ENCODE measurements at places on chromosomes 3 and 15. TPM values are rescaled to one million over a fixed set of nuclear protein-coding genes. Genes with fewer than 3 reads are reported as not detected.
A peak's percentile ranks its signal among the peaks of the same experiment; 100 is the strongest.

DNA sequence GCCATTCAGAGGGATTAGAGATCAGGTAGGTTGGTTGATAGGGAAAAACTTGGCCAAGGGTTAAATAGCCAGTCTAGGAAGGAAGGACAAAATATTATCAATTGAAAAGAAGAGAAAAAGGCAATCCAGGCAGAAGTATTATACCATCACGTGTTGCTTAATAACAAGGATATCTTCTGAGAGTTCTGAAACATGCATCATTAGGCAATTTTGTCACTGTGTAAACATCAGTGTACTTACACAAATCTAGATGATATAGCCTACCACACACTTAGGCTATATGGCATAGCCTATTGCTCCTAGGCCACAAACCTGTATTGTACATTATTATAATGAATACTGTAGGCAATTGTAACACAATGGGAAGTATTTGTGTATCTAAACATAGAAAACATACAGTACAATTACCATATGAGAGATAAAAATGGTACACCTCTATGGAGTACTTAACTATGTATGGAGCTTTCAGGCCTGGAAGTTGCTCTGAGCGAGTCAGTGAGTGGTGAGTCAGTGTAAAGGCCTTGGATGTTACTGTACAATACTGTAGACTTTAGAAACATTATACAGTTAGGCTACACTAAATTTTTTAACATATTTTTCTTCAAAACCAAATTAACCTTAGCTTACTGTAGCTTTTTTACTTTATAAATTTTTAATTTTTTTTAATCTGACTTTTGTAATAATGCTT is 2.7 kb downstream of the TEX55 start:
- H3K4me1 ChIP-seq = no peaks in the 10 kb centered on the region
- H3K27me3 ChIP-seq = no peaks in the 10 kb centered on the region
- no peaks in the 10 kb centered on the region for H3K36me3 ChIP-seq
- no peak for DNase-seq
- H3K27ac ChIP-seq = no peak overlapping the region

The RAB7A gene
- 125 TPM for total RNA-seq

DNA sequence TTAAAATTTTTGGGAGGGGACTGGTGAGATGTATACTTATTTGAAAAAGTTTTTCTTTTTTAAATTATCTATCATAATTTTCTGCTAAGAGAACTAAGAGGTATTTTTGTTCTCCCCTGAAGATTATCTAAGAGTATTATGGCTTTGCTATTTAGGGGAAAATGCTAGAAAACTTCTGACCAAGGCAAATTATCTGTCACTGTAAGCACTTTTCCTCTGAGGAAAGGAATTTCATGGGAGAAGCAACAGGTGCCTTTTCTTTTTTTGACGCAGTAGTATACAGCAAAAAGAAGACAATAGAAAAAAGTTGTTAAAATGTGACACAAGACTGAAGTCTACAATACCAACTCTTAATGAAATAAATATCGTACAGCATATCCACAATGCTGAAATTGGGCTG is 201.6 kb upstream of the NANOGP8 start:
- no peaks in the 10 kb centered on the region for H3K27me3 ChIP-seq
- no peak overlapping the region for H3K4me3 ChIP-seq
- DNase-seq = no peak
- H3K27ac ChIP-seq = no peak overlapping the region

GRCh38 chr3:30516238-30516637 is 90.2 kb upstream of the TGFBR2 start:
- H3K27me3 ChIP-seq = no peaks in the 10 kb centered on the region
- H3K36me3 ChIP-seq = no peaks in the 10 kb centered on the region
- no peak overlapping the region for H3K27ac ChIP-seq
- no peaks in the 10 kb centered on the region for H3K4me1 ChIP-seq
- DNase-seq = peak; percentile 25
- no peak overlapping the region for H3K4me3 ChIP-seq

GRCh38 chr3:140199743-140200142 is 264.8 kb downstream of the CLSTN2 start:
- peaks cover 3% of the 10 kb centered on the region for H3K27me3 ChIP-seq
- DNase-seq = no peak
- no peak overlapping the region for H3K4me3 ChIP-seq
- no peaks in the 10 kb centered on the region for H3K36me3 ChIP-seq

The KIF7 gene
- 10.3 TPM for total RNA-seq

The SLC24A5 gene
- total RNA-seq = not detected

The SLC38A3 gene
- total RNA-seq = 0.41 TPM

The SLC22A13 gene
- 1.6 TPM for total RNA-seq

- no peaks in the 10 kb centered on the region for H3K36me3 ChIP-seq
- H3K4me1 ChIP-seq = peaks cover 2% of the 10 kb centered on the region
- H3K4me3 ChIP-seq = no peak overlapping the region
- H3K27me3 ChIP-seq = no peaks in the 10 kb centered on the region
- no peak for DNase-seq
Observed at GRCh38 chr15:39131609-39132008, 449.3 kb upstream of the THBS1 start.

The IL17RD gene
- 8.3 TPM for total RNA-seq

The DENND6A gene
- 19.4 TPM for total RNA-seq

DNA sequence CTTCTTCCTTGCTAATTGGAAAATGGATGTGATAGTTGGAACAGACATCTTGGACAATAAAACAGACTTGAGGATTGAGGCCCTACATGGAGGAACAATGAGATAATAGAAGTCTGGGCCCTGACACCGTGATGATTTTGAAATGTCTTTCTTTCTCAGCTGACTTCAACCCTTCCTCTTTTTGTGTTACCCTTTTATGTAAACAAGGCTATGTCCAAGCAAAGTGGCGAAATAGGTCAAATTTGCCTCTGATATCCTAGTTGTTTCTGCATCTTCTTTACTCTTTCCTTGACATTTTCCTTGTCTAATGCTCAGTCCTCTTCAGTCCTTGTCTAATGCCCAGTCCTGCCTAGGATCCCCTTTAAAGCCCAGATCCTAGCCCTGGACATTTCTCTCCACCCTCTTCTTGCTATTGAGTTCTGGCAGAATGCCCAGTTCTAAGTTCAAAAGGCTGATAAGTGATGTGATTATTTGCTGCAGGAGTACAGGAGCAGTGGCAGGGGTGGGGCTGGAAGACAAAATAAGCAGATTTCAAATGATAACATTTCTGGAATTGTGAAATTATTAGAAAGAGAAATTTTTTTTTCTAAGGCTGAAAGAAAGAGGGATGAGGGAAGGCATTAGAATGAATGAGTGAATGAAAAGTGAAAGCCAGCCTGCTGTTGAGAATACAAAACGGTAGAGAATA is 6.5 kb upstream of the VPS8 start:
- H3K36me3 ChIP-seq = no peaks in the 10 kb centered on the region
- H3K4me1 ChIP-seq = no peaks in the 10 kb centered on the region
- no peak for DNase-seq
- no peak overlapping the region for H3K4me3 ChIP-seq
- H3K27ac ChIP-seq = no peak overlapping the region

DNA sequence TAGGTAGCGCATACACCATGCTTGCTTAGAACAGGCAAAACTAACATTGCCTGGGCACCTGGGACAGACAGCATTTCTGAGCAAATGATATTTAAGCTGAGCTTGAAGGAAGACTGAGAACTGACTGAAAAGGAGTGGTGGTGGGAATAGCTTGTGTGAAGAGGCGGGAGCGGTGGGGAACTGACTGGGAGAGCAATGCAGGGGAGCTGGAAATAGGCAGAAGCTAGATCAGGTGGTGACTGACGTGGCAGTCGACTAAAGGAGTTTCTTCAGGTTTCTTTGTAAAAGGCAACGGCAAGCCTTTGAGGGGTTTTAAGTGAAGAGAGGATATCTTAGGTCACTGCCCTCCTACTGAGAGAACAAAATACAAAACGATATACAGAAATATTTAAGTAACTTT is 61.8 kb downstream of the NEO1 start:
- no peaks in the 10 kb centered on the region for H3K27me3 ChIP-seq
- H3K4me3 ChIP-seq = no peak overlapping the region
- no peaks in the 10 kb centered on the region for H3K4me1 ChIP-seq
- no peak for DNase-seq
- no peaks in the 10 kb centered on the region for H3K36me3 ChIP-seq
- H3K27ac ChIP-seq = no peak overlapping the region

- H3K27me3 ChIP-seq = no peaks in the 10 kb centered on the region
- H3K36me3 ChIP-seq = no peaks in the 10 kb centered on the region
- H3K4me1 ChIP-seq = no peaks in the 10 kb centered on the region
- H3K27ac ChIP-seq = no peak overlapping the region
- no peak overlapping the region for H3K4me3 ChIP-seq
Observed at GRCh38 chr3:99620077-99620767, 18.2 kb upstream of the COL8A1 start.

The ARGFX gene
- total RNA-seq = not detected

The CIAO2A gene
- 133 TPM for total RNA-seq

DNA sequence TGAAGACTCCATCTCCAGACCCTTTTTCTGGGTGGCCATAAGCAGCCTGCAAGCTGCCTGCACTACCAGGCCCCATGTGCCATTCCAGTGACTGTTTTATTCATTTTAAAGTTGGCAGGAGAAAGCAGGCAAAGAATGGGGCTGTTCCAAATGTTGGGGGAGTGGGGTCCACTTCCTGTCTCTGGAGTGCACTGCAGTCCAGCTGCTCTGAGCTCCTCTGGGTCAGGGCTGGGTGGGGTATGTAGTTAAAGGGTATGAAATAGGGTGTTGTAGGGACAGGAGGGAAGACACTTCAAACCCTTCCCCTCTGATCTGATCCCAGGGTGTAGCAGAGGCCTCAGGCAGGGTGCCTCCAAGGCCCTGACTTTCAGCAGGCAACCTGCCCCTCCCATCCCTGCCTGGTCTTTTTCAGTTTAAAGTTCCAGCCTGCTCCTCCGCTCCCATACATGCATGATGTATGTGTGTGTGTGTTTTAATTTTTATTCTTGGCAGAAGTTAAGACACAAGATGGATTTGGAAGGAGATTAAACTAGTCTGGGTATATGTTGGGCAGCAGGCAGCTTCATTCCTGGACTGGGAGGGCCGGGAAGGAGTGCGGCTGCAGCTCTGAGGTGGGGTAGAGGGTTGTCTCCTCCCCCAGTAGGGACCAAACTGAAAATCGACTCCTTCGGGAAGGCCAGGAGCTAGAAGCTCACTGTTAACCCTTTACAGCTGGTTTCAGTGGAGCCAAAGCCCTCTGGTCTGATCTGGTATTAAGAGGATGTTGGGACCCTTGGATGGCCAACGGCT is 17.3 kb downstream of the BOC start:
- no peak overlapping the region for H3K4me3 ChIP-seq
- no peak for DNase-seq
- no peaks in the 10 kb centered on the region for H3K27me3 ChIP-seq
- H3K4me1 ChIP-seq = peaks cover 3% of the 10 kb centered on the region
- H3K36me3 ChIP-seq = no peaks in the 10 kb centered on the region
- no peak overlapping the region for H3K27ac ChIP-seq

The CLRN1 gene
- total RNA-seq = 0.23 TPM

The FANCD2OS gene
- 2.3 TPM for total RNA-seq

The CPNE9 gene
- not detected for total RNA-seq

GRCh38 chr3:195270079-195270816 is 711 bp downstream of the XXYLT1 start:
- no peak for DNase-seq
- no peaks in the 10 kb centered on the region for H3K27me3 ChIP-seq
- H3K4me1 ChIP-seq = peaks cover 6% of the 10 kb centered on the region
- H3K36me3 ChIP-seq = no peaks in the 10 kb centered on the region

The GOLGA8T gene
- not detected for total RNA-seq

DNA sequence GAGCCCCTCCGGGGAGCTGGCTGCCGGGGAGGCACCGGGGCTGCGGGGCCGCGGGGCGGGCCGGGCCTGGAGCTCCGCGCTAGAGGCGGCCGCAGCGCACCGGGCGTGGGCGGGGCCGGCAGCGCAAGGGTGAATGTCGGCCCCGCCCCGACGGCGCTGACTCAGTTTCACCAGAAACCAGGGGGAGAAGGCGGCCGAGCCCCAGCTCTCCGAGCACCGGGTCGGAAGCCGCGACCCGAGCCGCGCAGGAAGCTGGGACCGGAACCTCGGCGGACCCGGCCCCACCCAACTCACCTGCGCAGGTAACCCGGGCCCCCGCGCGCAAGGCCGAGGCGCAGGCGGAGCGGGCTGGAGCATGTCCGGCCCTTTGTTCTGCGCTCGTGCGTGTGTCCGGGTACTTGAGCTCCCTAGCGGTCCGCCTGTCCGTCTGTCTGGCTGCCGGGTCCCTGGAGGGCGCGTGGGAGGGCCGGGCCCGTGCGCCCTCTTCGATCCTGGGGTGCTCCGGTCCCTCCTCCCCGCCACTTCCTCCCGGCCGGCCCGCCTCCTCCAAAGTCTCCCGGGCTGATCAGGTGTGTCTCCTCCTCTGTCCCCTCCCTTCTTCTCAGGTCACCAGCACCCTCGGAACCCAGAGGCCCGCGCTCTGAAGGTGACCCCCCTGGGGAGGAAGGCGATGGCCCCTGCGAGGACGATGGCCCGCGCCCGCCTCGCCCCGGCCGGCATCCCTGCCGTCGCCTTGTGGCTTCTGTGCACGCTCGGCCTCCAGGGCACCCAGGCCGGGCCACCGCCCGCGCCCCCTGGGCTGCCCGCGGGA is at the start of gene SPINT1:
SPINT1 (plus strand) TSS at position 164 of the 811 bp plus-strand sequence; CDS start at position 671, 507 bp downstream.
- H3K27me3 ChIP-seq = no peaks in the 10 kb centered on the region
- no peaks in the 10 kb centered on the region for H3K4me1 ChIP-seq
- H3K27ac ChIP-seq = peak within 1 kb of the TSS; percentile 96
- H3K4me3 ChIP-seq = peak within 1 kb of the TSS; percentile 79
- no peaks in the 10 kb centered on the region for H3K36me3 ChIP-seq

The ADGRG7 gene
- 0.68 TPM for total RNA-seq

The SPPL2A gene
- total RNA-seq = 129 TPM

DNA sequence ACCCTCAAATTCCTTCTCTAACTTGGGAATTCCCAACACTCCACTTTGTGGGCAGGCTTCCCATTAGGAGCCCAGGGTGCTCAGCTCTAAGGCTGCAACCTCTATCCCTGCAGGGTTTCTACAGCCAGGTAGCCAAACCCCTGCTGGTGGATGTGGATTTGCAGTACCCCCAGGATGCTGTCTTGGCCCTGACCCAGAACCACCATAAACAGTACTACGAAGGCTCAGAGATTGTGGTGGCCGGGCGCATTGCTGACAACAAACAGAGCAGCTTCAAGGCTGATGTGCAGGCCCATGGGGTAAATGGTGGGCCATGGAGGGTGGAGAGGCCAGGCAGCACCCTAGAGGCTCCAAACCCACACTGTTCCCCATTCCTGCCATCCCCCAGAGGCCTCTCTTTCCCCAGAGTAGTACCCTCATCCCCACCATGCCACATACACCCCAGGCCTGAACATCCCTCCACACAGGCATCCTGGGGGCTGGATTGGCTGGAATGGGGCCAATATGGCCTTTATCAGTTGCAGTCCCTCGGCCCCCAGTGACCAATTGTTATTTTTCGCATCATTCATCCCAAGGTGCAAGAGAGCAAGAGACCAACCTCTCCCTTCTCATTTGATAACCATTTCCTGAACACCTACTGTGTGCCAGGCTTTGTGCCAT is 7.7 kb downstream of the ITIH1 start:
- no peaks in the 10 kb centered on the region for H3K4me1 ChIP-seq
- no peak overlapping the region for H3K27ac ChIP-seq
- H3K27me3 ChIP-seq = peaks cover 1% of the 10 kb centered on the region
- no peak overlapping the region for H3K4me3 ChIP-seq
- no peak for DNase-seq

The FAM227B gene
- total RNA-seq = 8.3 TPM

The DPPA2 gene
- total RNA-seq = not detected

- H3K4me1 ChIP-seq = peaks cover 8% of the 10 kb centered on the region
- H3K27me3 ChIP-seq = no peaks in the 10 kb centered on the region
- H3K36me3 ChIP-seq = no peaks in the 10 kb centered on the region
- no peak overlapping the region for H3K4me3 ChIP-seq
Observed at GRCh38 chr15:81859737-81860516, 185.9 kb downstream of the MEX3B start.

The SLC2A2 gene
- not detected for total RNA-seq

- H3K4me3 ChIP-seq = no peak overlapping the region
- no peaks in the 10 kb centered on the region for H3K27me3 ChIP-seq
- no peaks in the 10 kb centered on the region for H3K36me3 ChIP-seq
- no peak for DNase-seq
Observed at GRCh38 chr3:196694202-196694638, 17.8 kb downstream of the CEP19 start.
